ENCODE measurements at places on chromosomes 2 and 18. TPM values are rescaled to one million over a fixed set of nuclear protein-coding genes. Genes with fewer than 3 reads are reported as not detected.

KYNU gene
- polyA plus RNA-seq: 0.76 TPM

ALK gene
- polyA plus RNA-seq: 0.18 TPM

FOXI3 gene
- polyA plus RNA-seq: 0.09 TPM

CXCR4 gene
- polyA plus RNA-seq: 30.0 TPM

CHRNA1 gene
- 128 TPM for polyA plus RNA-seq

COBLL1 gene
- 7.3 TPM for polyA plus RNA-seq

TFCP2L1 gene
- polyA plus RNA-seq: 0.22 TPM

TBR1 gene
- polyA plus RNA-seq: not detected

RAD51AP2 gene
- polyA plus RNA-seq: 0.25 TPM

Data from hindlimb muscle (tissue), 1 donor.